ENCODE measurements at places on chromosomes 7 and 10. TPM values are rescaled to one million over a fixed set of nuclear protein-coding genes. Genes with fewer than 3 reads are reported as not detected.

DNA sequence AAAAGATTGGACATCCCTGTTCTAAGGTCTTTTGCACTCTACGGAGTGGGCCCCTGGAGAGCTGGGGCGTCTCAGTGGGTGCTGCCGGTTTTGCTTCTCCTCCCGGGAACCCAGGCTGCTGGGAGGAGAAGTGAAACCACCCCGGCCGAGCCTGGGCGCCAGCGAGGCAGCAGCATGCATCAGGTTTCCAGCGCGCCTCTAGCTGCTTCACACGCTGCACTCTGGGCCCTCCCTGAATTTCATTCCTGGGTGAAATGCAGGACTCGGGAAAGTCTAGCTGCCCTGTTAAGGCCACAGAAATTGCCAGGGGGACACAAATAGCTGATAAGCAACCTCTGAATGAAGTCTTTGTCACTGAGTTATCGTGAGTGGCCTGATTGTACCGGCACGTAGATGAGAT is 127.4 kb downstream of the TRRAP start:
- DNase-seq: no peak

- no peak for DNase-seq
These were observed 7.7 kb downstream of the XPNPEP1 start for GRCh38 chr10:109915566-109915965.

DNA sequence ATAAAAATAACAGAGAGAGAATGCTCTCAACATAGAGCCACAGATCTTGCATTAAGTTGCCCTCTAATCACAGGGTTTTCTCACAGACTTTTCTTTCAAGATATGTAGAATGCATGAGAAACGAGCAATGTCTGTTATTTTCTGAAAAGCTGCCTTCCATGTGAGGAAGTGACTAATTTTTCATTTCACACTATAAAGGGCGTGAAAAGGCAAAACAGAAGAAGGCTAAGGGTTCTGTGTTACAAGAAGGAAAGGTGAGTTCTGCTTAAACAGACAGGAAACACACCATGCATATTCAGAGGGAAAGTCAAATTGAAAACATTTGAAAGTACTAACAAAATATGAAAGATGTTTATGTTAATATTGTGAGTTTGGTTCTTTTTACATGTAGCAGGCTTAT is 189.2 kb downstream of the SEMA3D start:
- DNase-seq: no peak

DNA sequence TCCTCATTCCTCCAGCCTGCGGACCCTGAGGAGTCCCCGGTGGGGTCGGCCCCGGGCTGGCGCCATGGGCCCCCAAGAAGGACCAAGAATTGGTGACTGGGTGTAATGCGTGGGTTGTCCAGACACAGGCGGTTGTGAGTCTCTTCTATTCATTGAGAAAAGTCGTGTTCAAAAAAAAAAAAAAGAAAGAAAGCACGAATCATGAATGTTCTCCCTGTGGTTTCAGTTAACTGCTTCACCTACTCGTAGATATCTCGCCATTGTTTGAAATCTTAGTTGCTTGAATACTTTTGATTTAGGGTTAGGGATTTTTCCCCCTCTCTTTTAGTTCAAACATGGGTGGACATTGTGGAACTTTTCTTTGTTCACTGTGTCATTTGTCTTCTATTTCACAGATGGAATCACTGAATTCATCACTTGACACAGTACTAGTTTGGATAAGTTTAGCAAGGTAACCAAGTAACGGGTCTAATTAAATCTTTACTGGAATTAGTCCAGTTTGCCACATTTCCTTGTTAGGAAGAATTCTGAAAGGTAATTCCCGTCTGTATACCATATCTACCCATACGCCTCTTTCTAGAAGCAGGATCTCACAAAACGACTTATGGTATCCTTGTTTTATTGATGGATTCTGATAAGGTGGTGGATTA is 775 bp downstream of the STARD3NL start:
- DNase-seq: no peak

DNA sequence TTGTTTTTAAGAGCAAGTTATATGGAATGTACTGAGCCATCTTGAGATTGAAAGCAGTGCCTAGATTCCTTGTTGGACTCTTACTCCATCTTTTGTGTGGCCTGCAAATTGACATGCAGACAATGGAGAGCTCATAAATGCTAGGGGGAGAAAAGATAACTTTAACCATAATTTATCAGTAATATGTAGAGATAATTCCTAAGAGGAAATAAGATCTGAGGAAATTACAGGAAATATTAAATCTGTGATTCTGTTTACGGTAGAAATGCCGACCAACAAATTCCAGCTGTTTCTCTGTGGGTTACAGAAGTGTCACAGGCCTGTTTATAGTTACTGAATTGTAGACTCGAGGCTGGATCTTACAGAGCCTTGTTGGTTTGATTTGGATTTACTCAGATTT is 348.0 kb downstream of the SUGCT start:
- no peak for DNase-seq

GRCh38 chr7:138963675-138964074 is 17.5 kb downstream of the KIAA1549 start:
- no peak for DNase-seq

DNA sequence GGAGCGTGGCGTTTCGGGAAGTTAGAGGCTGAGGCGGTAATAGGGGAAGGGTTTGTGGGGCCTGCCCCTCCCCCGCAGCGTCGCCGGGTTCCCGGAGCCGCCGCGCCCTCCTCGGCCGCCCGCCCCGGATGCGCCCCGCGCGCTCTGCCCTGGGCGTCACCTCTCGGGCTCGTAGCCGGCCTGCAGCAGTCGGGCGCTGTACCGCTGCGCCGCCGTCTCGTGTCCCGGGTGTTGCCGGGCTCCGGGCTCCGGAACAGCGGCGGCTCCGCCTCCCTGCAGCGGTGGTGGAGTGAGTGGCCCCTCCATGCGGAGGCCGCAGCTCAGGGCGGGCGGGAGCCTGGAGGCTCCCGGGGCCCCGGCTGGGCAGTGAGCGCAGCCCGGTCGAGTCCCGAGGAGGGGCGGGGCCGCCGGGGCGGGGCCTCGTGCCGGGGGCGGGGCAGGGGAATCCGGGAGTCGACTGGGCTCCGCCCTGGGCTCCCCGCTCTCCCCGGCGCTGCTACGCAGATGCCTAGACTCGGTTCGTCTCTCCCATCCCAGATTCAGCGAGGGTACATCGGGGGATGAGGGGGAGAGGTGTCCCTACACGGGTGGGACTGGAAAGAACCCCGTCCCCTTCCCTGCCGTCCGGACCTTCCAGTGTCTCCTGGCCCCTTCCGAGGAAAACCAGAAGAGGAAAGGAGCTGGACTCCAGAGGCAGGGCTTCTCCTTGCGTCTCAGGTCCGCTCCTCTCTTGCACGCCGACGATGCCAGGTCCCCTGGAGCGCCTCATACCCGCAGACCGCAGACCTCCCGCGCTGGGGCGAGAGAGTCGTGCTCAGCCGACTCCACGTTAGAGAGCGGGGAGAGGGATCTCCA is at the start of gene IMPDH1:
TSS of gene IMPDH1 (minus strand) at position 387 of the 855 bp plus-strand sequence. CDS start at position 306, 81 bp downstream.
- DNase-seq: peak; percentile 90

GRCh38 chr10:71964098-71964742 is at the start of gene CHST3:
CHST3 (plus strand) TSS chr10:71964395; CDS start chr10:72005843, 41,448 bp downstream.
- peak; percentile 79 for DNase-seq

GRCh38 chr7:147033641-147034040 is 917.0 kb downstream of the CNTNAP2 start:
- no peak for DNase-seq

The ZNF239 gene
- total RNA-seq: 2.6 TPM

GRCh38 chr10:88379575-88379974 is 203.5 kb downstream of the RNLS start:
- DNase-seq: peak; percentile 37

The FAM25G gene
- total RNA-seq: not detected

GRCh38 chr10:116850058-116850611 is 836 bp downstream of the ENO4 start:
- DNase-seq: no peak

DNA sequence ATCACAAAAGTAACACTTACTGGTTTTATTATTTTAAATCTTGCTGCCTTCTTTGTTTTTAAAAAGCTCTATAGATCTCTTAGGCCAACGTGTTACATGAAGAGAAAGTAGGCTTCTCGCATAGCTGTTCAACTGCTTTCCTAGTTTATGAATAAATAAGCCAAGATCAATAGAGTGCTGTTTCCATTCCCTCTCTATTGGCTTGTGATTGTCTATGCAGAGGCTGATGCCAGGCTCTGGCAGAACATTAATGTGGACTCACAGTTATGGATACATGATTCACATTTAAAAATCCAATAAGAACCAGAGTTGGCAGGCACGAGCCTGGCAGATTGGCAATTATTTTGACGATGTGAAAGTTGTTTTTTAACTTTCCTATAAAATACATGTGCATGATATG is 137.5 kb downstream of the GNAT3 start:
- no peak for DNase-seq

GRCh38 chr7:55464422-55464821 is 99.3 kb downstream of the LANCL2 start:
- no peak for DNase-seq

DNA sequence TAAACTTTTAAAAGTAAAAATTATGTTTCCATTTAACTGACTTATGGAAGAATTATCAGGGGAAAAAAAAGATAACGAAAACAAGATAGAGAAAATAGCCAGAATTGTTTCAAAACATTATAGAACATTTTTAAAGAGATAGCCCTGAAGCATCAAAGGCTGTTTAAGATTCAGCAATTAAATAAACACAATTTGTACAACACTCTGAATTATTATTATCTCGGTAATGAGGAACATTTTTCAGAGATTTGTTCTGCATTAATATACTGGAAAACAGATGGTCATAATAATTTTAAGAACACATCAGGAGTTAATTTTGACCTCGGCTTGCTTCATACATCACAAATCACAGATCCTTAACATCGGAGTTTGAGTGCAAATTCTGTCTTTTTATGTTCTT is 643.8 kb downstream of the SORCS1 start:
- DNase-seq: no peak

The WDR86 gene
- 34.7 TPM for total RNA-seq

GRCh38 chr7:5065107-5065407 is 19.4 kb downstream of the RBAK start:
- DNase-seq: no peak
